ENCODE measurements at places on chromosomes 2 and 18.

DNA sequence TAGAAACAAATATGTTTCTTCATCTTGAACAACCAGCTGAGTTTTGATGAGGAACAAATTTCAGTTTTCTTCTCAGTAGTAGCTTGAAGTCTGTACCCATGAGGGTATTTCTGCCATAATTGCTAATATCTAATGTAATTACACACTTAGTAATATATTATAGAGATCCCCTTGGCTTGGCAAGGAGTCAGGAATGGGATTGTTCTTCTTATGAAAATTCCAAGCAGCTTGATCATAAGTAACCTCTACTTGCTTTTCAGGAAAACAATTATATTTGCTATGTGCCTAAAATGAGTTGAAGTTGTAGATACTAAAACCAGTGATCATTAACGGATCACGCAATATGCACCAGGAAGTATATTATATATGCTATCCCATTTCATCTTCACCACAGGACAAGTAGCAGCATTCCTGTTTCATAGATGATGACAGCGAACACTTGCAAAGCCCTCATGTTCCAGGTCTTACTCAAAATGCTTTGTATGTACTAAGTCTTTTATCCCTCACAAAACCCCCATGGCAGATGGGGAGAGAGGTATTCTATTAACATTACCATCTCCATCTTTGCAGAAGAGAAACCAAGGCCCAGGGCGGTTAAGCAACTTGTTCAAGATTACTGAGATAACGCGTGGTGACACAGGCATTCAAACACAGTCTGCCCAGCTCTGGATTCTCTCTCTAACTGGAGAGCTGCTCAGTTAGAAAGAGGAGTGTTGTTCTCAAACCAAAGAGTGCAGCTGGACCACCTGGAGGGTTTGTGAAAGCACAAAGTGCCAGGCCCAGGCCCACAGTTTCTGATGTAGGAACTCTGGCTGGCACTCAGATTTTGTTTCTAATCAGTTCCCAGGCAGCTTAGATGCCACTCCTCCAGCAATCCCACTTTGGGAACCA is 21.8 kb upstream of the RGPD4 start:
- peak; percentile 31 for DNase-seq

- no peak for DNase-seq
Measured at GRCh38 chr2:233082222-233082930, 22.2 kb downstream of the INPP5D start.

- DNase-seq, result no peak
Measured at GRCh38 chr2:1830936-1831619, 86.8 kb upstream of the PXDN start.

- DNase-seq, result no peak
Measured at GRCh38 chr2:118992740-118993391, 50.9 kb downstream of the MARCO start.

DNA sequence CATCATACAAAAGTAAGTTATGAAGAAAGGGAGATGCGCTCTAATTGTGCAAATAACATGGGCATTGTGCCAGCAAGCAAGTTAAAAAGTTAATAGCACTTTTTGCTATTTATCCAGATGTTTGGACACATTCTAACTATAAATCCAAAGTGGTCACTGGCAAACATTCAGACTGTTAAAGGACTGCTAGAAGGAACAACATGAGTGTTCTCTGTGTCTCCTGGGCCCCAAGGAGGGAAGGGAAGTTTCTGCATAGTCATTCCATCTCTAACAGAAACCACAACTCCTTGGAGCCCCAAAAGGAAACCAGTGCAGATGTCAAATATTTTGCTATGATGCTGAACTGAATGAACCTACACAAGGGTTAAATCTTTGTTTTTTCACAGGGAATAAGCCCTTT is 213.3 kb upstream of the HNRNPA3 start:
- no peak for DNase-seq

GRCh38 chr2:16014041-16014787 is 73.9 kb downstream of the MYCN start:
- no peak for DNase-seq

GRCh38 chr2:230512955-230513748 is 97.2 kb downstream of the SP100 start:
- peak; percentile 14 for DNase-seq

DNA sequence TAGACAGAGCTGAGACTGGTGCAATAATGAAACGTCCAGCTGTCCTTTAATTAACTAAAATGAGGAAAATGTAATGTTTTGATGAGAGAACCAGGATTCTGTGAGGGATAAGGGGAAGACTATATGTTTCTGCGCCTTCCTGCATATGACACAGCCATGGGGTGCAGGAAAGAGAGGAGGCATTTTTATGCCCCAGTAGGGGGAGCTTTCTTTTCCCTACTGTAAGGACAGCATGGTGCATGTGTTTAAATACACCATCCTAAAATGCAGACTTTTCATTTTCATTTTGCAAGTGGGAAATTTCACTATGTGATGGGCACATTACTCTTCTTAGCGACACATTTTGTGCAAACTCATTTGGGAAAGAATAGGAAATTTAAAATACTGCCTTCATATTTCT is 446.1 kb downstream of the ARHGAP15 start:
- DNase-seq, result peak; percentile 11

GRCh38 chr2:213281156-213281555 is 3.1 kb upstream of the SPAG16 start:
- peak; percentile 57 for DNase-seq

DNA sequence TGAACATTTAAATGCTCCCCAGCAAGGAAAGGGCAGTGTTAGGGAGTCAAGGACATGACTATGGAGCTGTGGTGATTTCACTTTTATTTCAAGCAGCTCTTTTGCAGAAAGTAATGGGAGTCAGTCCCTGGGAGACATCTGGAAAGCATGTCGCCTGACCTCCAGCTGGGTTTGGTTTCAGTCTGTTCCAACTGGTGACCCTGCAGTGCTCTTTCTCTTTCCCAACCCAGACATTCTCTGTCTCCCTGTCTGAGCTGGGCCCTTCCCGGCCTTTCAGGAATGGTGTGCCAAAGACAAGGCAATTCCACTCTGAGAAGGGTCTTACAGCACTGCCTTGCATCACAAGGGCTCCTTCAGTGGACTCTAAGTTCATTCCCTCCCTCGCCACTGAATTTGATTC is 323.2 kb downstream of the OSR1 start:
- peak; percentile 61 for DNase-seq
